ENCODE measurements at places on chromosomes 13 and 19.
A peak's percentile ranks its signal among the peaks of the same experiment; 100 is the strongest.

- no peaks in the 10 kb centered on the region for H3K36me3 ChIP-seq
- no peak overlapping the region for H3K4me3 ChIP-seq
- H3K27ac ChIP-seq = no peak overlapping the region
- no peaks in the 10 kb centered on the region for H3K4me1 ChIP-seq
- DNase-seq = no peak
- H3K27me3 ChIP-seq = no peaks in the 10 kb centered on the region
Observed at GRCh38 chr13:75220861-75221260, 261.1 kb downstream of the TBC1D4 start.

GRCh38 chr19:48926909-48927308 lies 6.6 kb upstream of the DHDH start:
- DNase-seq = no peak
- no peak overlapping the region for H3K4me3 ChIP-seq
- H3K27me3 ChIP-seq = no peaks in the 10 kb centered on the region
- H3K4me1 ChIP-seq = no peaks in the 10 kb centered on the region
- no peak overlapping the region for H3K27ac ChIP-seq
- no peaks in the 10 kb centered on the region for H3K36me3 ChIP-seq

- H3K4me1 ChIP-seq = no peaks in the 10 kb centered on the region
- H3K27me3 ChIP-seq = no peaks in the 10 kb centered on the region
- H3K4me3 ChIP-seq = no peak overlapping the region
- peak; percentile 83 for DNase-seq
Observed at GRCh38 chr19:11324079-11324661, 15.3 kb downstream of the RAB3D start.

- H3K36me3 ChIP-seq = peaks cover 27% of the 10 kb centered on the region
- no peaks in the 10 kb centered on the region for H3K27me3 ChIP-seq
- peak overlapping the region; percentile 86 for H3K4me3 ChIP-seq
- DNase-seq = no peak
Observed at GRCh38 chr19:39434123-39435076, 1.3 kb downstream of the RPS16 start.

- no peaks in the 10 kb centered on the region for H3K36me3 ChIP-seq
- H3K27ac ChIP-seq = no peak overlapping the region
- DNase-seq = no peak
- no peaks in the 10 kb centered on the region for H3K27me3 ChIP-seq
- H3K4me3 ChIP-seq = no peak overlapping the region
Observed at GRCh38 chr13:108680011-108680410, 50.6 kb downstream of the MYO16 start.

DNA sequence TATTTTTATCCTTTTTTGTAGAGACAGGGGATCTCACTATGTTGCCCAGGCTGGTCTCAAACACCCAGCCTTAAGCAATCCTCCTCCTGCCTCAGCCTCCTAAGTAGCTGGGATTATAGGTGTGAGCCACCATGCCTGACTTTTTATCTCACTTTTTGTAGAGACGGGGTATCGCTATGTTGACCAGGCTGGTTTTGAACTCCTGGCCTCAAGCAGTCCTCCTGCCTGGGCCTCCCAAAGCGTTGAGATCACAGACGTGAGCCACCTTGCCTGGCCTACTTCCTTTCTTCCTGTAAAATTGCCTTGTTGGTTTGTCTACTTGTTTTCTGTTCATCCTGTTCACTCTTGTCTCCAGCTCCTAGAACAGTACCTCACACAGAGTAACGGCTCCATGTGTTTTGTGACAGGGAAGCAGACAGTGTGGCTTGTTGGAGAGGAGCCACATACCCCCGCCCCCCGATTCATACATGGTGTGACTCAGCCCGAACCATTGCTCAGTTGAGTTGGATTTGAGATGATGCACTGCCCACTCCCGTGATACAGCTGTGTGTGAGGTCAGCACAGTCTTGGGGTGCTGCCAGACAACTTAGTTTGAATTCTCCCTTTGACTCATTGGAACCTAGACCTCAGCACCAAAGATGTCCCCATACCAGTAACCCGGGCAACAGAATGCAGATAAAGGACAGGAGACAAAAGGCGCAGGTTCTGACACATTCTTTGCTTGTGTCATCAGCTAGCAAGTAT lies 34.2 kb downstream of the GPR42 start:
- H3K36me3 ChIP-seq = no peaks in the 10 kb centered on the region
- DNase-seq = no peak
- H3K27ac ChIP-seq = no peak overlapping the region
- no peaks in the 10 kb centered on the region for H3K4me1 ChIP-seq
- no peak overlapping the region for H3K4me3 ChIP-seq
- H3K27me3 ChIP-seq = no peaks in the 10 kb centered on the region

DNA sequence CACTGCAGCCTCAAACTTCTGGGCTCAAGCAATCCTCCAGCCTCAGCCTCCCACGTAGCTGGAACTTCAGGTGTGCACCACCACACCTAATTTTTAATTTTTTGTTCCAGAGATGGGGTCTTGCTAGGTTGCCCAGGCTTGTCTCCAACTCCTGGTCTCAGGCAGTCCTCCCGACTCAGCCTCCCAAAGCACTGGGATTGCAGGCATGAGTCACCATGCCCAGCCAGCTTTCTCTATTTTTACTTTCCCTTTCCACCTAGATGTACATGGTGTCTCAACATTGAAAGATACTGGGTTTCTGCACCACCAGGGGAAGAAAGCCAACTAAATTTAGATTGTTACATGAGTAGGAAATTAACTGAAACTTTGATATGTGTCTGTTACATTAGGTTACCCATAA lies 13.8 kb upstream of the ZNF846 start:
- H3K27me3 ChIP-seq = no peaks in the 10 kb centered on the region
- no peak for DNase-seq
- no peak overlapping the region for H3K4me3 ChIP-seq
- H3K36me3 ChIP-seq = no peaks in the 10 kb centered on the region
- H3K27ac ChIP-seq = no peak overlapping the region
- H3K4me1 ChIP-seq = no peaks in the 10 kb centered on the region

- H3K4me1 ChIP-seq = peaks cover 33% of the 10 kb centered on the region
- no peak for DNase-seq
- H3K4me3 ChIP-seq = peak within 1 kb of the TSS; percentile 46
- no peaks in the 10 kb centered on the region for H3K36me3 ChIP-seq
- H3K27ac ChIP-seq = no peak within 1 kb of the TSS
Observed at GRCh38 chr19:50723069-50723468, at the start of gene CLEC11A. Gene CLEC11A, plus strand, starts transcription at chr19:50723364. Its CDS starts 162 bp downstream, at chr19:50723526.

DNA sequence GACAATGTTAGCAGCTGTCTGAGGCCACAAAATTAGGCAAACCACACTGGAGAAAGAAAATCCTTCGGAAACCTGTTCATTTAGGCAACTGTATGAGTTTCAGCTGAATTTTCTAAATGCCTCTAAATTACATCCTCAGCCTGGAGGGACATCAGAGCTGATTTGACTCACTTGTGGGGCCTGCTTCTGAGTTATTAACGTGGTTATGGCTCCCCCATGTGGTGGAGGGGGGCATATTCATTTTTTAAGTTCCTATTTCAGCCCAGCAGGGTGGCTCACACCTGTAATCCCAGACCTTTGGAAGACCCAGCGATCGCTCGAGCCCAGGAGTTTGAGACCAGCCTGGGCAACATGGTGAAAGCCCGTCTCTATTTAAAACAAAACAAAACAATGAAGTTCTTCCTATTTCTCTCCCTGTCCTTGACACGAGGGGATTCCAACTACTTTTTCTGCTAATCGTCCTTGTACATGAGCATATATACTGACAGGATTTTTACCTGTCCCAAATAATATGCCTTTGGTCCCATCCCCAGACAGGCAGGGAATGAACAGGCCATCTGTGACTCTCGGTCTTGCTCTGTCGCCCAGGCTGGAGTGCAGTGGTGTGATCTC lies 31.5 kb upstream of the HIF3A start:
- no peaks in the 10 kb centered on the region for H3K36me3 ChIP-seq
- peak; percentile 81 for DNase-seq
- H3K4me3 ChIP-seq = no peak overlapping the region
- no peak overlapping the region for H3K27ac ChIP-seq

GRCh38 chr19:34232566-34233481 lies 21.5 kb upstream of the GARRE1 start:
- H3K4me1 ChIP-seq = no peaks in the 10 kb centered on the region
- H3K36me3 ChIP-seq = no peaks in the 10 kb centered on the region
- no peak overlapping the region for H3K4me3 ChIP-seq
- no peak for DNase-seq

DNA sequence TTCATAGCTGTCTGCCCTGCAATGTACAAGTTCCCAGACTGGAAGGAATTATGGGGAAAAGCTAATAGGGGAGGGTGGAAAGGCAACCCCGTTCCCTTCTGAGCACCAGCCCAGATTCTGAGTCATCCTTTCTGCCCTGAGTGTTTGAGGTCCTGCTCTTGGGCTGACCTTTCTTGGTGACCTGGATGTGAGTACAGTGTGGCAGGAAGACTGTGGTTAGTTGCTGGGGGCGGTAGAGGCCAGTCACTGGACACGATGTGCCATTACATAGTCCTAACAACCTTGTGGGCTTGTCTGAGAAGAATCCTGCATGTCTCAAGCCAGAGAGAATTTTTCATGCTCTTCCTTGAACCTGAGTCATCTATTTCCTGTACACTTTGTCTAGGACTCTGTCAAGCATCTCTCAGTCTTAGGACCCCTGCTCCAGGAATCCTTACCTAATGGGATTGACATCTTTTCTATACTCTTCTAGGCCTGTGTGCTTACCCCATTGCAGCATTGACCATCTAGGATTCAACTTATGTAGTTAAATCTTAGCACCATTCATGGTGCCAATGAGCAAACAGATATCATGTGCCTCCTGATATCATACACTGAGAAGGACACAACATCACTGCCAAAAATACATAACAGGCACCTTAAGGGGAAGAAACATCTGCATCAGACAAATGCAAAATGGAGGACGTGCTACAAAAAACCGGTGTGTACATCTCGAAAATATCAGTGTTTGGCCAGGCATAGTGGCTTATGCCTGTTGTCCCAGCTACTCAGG lies 8.1 kb upstream of the ANGPTL4 start:
- no peaks in the 10 kb centered on the region for H3K36me3 ChIP-seq
- H3K27me3 ChIP-seq = no peaks in the 10 kb centered on the region
- DNase-seq = peak; percentile 64
- H3K4me1 ChIP-seq = peaks cover 9% of the 10 kb centered on the region

DNA sequence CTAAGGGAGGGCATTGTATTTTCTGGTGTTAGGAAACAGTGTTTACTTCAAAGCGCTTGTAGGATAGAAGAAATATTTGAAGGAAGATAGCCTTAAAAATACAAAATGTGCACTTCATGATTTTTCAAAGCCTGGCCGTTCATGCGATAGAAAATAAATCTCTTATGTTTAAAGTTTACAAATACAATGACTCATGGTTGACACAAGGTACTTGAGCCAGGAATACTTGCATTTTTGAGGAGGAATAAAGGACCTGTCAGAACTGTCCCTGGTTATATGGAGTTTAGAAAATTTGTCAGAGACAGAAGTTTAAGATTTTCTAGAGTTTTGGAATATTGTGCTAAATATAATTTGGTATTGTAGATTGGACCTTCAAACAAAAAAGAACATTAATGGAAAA lies 1223.2 kb upstream of the SLC10A2 start:
- no peak overlapping the region for H3K27ac ChIP-seq
- no peaks in the 10 kb centered on the region for H3K27me3 ChIP-seq
- H3K36me3 ChIP-seq = no peaks in the 10 kb centered on the region
- H3K4me3 ChIP-seq = no peak overlapping the region
- H3K4me1 ChIP-seq = no peaks in the 10 kb centered on the region
- no peak for DNase-seq

- H3K36me3 ChIP-seq = no peaks in the 10 kb centered on the region
- no peaks in the 10 kb centered on the region for H3K27me3 ChIP-seq
- no peak for DNase-seq
Observed at GRCh38 chr13:109209526-109209925, 576.9 kb downstream of the IRS2 start.

DNA sequence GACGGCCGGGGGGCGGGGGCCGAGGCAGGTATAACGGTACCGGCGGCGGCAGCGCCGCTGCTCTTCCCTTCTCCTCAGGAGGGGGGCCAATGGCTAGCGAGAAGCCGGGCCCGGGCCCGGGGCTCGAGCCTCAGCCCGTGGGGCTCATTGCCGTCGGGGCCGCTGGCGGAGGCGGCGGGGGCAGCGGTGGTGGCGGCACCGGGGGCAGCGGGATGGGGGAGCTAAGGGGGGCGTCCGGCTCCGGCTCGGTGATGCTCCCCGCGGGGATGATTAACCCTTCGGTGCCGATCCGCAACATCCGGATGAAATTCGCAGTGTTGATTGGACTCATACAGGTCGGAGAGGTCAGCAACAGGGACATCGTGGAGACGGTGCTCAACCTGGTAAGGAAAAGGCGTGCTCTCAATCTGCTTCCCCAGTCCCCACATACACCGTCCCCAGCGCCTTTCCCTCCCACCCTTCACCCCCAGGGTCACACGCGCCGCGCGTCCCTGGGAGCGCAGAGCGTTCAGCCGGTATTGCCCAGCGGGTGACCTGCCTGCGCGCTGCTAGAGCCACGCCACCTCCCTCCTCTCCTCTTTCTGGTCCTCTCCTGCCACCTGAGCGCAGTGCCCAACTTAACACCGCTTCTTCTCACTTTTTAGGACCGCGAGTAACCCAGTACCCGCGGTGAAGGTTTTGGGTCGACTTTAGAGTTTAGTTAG lies 814 bp downstream of the NBEA start:
- peaks cover 6% of the 10 kb centered on the region for H3K4me1 ChIP-seq
- H3K27ac ChIP-seq = peak overlapping the region; percentile 33
- H3K36me3 ChIP-seq = no peaks in the 10 kb centered on the region
- no peaks in the 10 kb centered on the region for H3K27me3 ChIP-seq
- peak; percentile 17 for DNase-seq
- H3K4me3 ChIP-seq = peak overlapping the region; percentile 95

DNA sequence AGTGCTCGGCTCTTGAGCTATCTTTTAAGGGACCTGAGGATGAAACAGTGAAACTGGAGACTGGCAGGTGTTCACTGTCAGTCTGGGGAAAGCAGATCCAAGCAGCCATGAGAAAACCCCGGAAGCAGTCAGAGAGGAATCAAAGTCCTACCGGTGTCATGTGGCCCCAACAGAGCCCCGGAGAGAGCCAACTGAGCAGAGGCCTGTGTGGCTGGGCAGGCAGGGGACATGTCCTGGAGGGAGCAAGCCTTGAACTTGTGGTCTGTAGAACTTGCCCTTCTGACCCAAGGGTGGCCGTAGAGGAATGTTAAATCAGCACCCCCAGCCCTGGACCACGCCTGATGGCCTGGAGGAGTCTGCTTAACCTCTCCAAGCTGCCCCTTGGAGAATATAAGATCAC lies 113.7 kb upstream of the ZNF507 start:
- H3K36me3 ChIP-seq = no peaks in the 10 kb centered on the region
- no peak overlapping the region for H3K4me3 ChIP-seq

- no peaks in the 10 kb centered on the region for H3K4me1 ChIP-seq
- H3K27ac ChIP-seq = no peak overlapping the region
- no peaks in the 10 kb centered on the region for H3K36me3 ChIP-seq
- H3K27me3 ChIP-seq = no peaks in the 10 kb centered on the region
- no peak overlapping the region for H3K4me3 ChIP-seq
- no peak for DNase-seq
Observed at GRCh38 chr13:38308736-38309135, 40.9 kb upstream of the UFM1 start.

GRCh38 chr19:44657211-44657921 lies 13.7 kb downstream of the PVR start:
- H3K27me3 ChIP-seq = no peaks in the 10 kb centered on the region
- no peak overlapping the region for H3K4me3 ChIP-seq
- peaks cover 7% of the 10 kb centered on the region for H3K4me1 ChIP-seq
- no peak overlapping the region for H3K27ac ChIP-seq
- DNase-seq = peak; percentile 75
- peaks cover 73% of the 10 kb centered on the region for H3K36me3 ChIP-seq

- H3K4me3 ChIP-seq = no peak overlapping the region
- DNase-seq = no peak
- no peak overlapping the region for H3K27ac ChIP-seq
- H3K4me1 ChIP-seq = no peaks in the 10 kb centered on the region
Observed at GRCh38 chr19:32178956-32179355, 166.5 kb upstream of the ZNF507 start.
